ENCODE measurements at places on chromosomes 4 and X.

DNA sequence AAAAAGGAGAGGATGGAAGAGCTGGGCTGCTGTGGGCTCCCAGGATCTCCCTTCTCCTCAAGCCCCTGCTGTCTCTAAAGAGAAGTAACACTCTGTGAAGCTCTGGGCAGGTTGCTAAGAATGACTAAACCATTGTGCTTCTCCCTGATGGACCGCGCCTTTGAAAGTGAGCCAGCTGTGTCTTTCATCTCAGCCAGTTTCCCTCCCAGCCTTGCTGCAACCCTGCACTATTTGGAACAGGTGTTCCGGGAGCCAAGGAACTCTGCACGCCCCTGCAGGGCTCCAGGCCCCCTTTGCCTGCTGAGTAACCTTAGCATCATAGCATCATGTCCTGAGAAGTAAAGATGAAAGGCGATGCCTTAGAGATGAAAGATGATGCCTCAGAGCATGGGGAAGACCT is 39.7 kb downstream of the SMIM20 start:
- no peak for DNase-seq

- no peak for DNase-seq
Measured at GRCh38 chr4:22556495-22556894, 40.6 kb upstream of the ADGRA3 start.

GRCh38 chr4:33649015-33649414 is 2595.3 kb downstream of the ARAP2 start:
- DNase-seq = no peak

DNA sequence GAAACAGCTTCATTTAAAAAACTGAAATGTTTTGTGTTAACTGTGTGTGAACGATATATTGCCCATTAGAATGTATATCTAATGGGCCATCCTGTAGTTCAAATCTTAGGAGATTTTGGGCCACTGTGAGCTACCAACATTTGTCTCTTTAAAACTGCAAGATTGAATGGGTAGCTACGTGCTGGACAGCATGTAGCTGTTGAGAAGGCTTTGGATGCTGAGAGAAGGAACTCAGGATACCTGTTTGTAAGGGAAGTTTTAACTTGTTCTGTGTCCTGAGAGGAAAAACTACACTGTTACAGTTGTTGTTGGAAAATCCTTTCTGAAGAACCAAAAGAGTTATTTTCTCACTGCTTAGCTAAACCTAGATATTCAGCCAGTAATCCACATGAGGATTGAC is 45.9 kb downstream of the PDLIM5 start:
- DNase-seq = no peak

DNA sequence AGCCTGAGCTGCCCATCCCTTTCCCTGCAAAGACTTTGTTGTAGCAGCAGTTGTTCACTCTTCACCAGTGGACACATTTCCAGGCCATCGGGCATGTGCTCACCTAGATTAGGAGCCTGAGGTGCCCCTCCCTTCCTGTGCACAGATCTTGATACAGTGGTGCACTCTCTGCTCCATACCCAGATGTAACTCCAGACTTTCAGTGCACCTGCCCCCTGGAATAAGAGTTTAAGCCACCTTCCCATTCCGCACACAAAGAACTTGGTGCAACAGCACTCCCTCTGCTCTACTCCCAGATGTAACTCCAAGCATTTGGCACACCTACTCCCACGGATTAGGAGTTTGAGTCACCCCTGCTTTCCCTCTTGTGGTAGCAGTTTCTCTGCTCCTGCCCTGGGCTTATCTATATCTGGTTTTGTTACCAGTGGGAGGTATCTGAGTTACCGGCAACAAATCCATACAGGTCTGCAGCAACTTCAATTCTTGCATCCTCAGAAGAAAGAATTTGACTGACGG is 36.0 kb upstream of the PLK4 start:
- DNase-seq = no peak

GRCh38 chr4:2220016-2220630 is 21.8 kb downstream of the HAUS3 start:
- DNase-seq = peak; percentile 60

- DNase-seq = no peak
Measured at GRCh38 chrX:69021141-69021960, 143.9 kb downstream of the PJA1 start.

DNA sequence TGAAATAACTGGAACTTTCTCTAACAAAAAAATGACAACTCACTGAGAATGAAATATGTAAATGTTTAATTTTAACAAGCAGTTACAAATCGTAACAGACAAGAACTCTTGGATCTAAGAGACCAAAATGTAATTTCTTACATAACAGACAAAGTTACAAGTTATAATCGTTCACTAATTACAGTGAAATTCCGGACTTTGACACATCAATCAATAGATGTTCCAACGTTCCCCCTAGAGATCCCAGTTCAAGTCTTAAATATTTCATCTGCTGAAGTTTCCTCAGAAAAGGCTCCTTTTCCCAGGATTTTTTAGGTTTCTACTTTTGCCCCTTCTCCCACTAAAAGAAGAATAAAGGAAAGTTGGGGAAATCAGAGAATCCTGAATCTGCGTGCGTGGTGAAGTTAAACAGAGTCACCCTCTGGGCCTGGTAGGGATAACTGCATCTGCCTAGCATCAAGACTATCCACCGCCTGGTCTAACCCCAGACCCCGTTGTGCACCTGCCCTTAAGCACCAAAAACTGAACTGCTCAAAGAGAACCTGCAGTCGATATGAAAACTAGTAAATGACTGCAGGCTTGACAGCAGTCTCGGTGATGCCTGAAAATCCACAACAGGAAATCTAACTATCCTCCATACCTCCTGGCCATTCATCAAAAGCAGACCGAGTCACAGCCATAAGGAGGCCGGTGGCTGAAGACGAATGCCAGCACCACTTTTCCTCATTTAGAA is 2.3 kb downstream of the IRF2 start:
- DNase-seq = peak; percentile 47

DNA sequence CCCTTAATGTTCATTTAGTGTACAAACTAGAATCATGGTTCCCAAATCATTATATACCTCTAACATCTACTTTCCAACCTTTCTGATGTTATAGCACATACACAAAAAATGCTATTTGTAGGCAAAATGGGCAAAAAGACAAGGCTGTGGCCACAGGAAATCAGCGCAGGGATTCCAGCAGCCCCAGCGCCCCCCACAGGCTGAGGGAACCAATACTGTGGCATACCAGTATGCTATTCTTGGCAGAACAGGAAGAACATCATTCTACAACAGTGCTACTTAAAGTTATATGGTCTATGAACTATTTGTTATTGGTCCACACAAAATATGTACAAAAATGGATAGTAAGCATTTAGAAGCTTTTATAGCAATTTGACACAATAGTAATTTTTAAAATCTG is 25.3 kb downstream of the STEEP1 start:
- no peak for DNase-seq

GRCh38 chrX:44244008-44244407 is 99.5 kb downstream of the EFHC2 start:
- no peak for DNase-seq

DNA sequence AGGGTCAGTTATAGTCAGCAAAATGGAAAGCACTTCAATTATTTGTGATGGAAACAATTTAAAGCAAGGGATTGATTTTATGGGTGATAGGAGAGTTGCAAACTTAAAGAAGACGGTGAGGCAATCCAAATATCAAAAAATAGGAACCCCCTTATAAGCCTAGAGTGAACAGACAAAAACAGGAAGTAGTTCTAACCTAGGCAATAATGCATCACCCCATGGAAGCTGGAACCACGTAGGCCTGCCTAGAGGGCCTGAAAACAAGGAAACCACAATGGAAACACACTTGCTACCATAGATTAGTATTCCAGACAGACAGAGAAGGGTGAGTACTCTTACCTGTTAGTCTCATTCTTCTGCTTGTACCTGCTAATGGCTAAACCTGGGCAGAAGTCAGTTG is 13.5 kb upstream of the GK2 start:
- no peak for DNase-seq

GRCh38 chrX:147550217-147550616 is 361.5 kb upstream of the FMR1 start:
- no peak for DNase-seq

GRCh38 chr4:111961809-111962208 is 183.4 kb upstream of the FAM241A start:
- no peak for DNase-seq

DNA sequence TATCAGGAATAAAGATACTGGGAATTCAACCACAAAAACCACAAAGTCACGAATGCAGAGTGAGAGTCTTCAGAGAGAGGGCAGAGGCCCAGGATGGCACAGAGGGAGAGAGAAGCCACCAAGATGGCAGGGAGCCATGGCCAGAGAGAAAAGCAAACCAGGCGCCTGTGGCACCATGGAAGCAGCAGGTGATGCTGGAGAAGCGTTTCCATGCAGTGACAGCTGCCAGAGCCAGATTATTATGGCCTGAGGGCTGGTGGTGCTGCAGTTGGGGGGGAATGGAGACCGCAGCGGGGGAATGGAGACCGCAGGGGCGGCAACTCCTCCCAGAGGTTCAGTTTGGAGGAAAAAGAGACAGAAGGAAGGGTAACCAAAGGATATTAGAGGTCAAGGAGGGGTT is 5.8 kb downstream of the TAFAZZIN start:
- DNase-seq = no peak

DNA sequence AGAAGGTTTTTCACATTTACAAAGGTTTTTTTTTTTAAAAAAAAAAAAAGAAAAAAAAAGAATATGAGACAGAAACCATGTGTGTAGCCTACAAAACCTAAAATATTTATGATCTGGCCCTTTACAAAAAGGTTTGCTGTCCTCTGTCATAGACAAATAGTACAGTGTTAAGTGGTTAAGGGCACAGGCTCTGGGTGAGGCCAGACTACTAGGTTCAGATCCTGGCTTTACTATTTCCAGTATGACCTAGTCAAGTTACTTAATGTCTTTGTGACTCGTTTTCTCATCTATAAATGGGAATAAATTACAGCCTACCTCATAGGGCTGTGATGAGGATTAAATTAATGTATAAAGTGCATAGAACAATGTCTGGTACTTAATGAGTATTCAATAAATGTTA is 56.5 kb downstream of the GAB1 start:
- DNase-seq = no peak

DNA sequence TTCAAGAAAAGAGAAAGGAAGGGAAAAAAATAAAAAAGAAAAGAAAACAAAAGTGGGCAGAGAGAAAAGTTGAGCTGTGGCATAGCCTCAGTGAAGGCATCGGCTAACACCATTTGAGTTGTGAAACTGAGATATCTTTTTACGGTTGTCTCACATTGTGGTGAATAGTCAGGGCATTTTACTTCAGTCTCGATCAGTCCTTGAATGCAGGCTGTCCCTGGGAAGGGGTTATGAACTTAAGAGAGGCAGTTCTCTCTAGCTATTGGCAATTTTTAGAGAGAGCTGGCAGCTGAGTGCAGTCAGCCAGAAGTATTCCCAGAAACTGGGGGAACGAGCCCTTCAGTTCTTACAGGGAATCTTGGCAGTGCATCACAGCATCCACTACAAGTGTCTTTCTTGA is 93.5 kb upstream of the SLC6A14 start:
- DNase-seq = no peak

- no peak for DNase-seq
Measured at GRCh38 chrX:140501940-140502468, 2.9 kb downstream of the SOX3 start.

DNA sequence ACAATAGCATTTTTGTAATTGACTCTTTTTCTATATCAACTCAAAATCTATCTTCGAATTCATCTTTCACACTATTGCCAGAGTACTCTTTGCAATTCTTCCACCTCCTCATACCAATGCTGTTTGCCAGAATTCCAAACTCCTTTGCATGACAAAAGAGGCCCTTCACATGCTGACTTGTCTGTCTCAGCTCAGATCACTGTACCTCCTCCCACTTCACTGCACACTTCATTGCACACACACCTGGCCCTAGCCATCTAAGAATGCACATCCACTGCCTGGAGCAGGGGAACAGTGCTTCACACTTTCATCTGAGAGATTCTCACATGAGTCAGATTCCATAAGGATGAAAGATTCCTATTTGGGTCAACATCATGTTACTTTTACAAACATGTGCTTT is 56.5 kb downstream of the PRDM5 start:
- no peak for DNase-seq

DNA sequence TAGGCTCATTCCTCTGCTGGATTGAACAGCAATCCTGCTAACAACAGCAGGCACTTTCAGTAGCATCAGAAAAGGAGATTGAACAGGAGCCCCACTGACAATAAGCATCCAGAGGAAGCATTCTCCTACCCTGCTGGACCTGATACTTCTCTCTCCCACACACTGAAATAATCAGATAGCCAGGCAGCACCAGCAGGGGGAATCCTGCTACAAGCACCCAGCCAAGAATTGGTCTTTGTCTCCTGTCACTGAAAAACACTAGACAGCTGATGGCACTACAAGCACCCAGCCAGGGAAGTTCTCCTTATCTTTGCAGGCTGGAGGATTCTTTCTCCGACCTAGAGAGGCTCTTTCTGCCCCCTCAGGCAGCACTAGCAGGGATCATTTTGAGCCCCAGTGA is 444.3 kb upstream of the GRIA3 start:
- DNase-seq = no peak

GRCh38 chr4:138267835-138268234 is 25.7 kb upstream of the SLC7A11 start:
- DNase-seq = no peak

DNA sequence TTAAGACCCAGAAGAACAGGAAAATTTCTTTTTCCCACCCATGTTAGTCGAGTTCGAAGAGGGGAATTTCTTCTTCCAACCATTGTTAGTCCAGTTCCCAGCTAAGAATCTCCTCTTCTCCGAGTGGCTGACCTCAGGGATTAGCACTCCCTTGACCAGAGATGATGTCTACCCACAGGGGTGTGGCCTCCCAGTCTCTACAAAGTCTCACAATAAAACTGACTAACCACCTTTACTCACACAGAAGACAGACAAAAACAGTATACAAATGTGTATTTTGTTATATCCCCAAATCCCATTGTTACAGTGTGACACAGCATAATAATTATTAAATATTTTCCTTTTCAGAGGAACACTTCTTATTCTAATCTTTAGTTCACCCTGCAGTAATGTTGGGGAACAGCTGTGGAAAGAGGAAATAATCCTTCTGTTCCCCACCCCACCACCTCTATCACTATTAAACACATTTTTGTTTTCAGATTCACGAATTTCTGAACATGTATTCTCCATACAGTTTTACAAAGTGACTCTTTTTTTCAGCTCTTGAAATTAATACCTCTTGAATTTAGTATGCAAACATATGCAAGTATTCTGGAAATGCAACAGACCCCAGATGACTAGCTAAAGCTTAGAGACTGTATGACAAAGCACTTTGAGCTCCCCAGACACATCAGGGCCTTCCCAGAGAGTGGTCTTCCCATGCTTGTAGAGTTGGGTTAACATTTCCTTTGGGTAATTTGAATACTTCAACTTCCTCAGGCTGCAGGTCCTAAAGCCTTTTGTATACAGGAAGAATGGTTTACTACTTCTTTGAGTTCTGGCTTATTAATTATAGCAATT is 62.5 kb upstream of the NFKB1 start:
- DNase-seq = no peak

DNA sequence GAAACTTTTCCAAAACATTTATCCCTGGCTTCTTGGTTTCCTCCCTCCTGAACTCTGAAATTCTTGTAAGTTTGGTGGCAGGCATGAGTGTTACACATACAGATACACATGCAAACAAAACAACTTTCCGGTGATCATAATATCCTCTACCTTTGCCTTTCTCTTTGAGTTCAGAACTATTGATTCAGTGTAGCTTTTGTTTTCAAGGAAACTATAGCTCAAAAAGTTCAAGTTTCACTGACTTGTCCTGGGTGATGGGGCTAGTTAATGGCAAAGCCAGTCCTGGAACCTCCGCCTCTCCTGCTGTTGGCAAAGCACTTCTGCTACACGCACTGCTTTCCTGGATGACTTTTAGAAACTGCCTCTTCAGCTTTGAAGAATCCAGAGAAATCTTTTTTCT is 177.3 kb upstream of the FAT1 start:
- DNase-seq = no peak

GRCh38 chr4:24743206-24743605 is 52.2 kb upstream of the SOD3 start:
- DNase-seq = no peak
